ENCODE measurements at places on chromosomes 16 and 17.

DNA sequence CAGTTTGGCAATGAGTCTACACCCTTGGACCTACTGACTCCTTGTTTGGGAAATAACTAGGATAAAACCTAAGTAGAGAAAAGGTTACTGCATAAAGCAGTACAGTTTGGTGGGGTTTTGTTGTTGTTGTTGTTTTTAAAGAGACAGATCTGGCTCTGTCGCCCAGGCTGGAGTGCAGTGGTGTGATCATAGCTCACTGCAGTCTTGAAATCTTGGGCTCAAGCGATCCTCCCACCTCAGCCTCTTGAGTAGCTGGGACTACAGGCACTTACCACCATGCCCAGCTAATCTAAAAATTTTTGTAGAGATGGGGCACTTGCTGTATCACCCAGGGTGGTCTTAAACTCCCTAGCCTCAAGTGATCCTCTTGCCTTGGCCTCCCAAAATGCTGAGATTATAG, 1.2 kb downstream of the PDP2 start:
- DNase-seq, result no peak

- DNase-seq, result no peak
These were observed 804 bp downstream of the TGFB1I1 start for GRCh38 chr16:31472709-31473203.

GRCh38 chr16:9411426-9411825, 320.0 kb downstream of the HAPSTR1 start:
- no peak for DNase-seq

- DNase-seq, result no peak
These were observed 12.0 kb downstream of the CPSF4L start for GRCh38 chr17:73249700-73250099.

GRCh38 chr16:62692685-62693084, 656.4 kb upstream of the CDH8 start:
- DNase-seq, result no peak

- DNase-seq, result no peak
These were observed 53.3 kb downstream of the USP22 start for GRCh38 chr17:20989481-20989880.

DNA sequence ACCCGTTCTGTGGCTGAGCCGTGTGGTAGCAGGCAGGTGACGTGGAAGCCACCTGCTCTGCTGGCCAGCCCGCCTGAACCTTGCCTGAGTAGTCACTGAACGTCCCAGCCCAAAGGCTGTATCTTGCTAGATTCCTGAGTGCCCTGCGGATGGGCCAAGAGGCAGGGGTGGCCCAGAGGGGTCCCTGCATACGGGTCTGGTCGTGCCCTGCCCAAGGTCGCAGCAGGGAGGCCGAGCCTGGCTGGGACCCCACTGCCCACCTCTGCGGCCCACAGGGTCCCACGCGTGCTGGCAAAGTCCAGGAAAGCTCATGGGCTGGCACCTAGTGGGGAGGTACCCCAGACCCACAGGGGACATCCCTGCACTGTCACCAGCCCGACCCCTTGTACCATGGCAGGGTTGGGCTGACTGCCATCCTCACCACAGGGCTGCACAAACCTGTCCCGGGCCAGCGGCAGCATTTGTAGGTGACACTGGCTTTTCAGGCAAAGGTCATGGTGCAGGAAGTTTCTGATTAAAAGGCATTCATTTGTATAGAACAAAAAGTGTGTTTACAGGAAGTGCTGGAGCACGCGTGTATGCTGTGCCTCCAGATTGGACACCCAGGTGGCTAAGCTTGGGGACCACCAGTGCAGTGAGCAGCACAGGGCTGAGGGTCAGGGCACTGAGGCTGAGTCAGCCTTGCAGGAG, 45.1 kb upstream of the ZC3H18 start:
- no peak for DNase-seq

- DNase-seq, result no peak
These were observed 49.9 kb upstream of the COX10 start for GRCh38 chr17:14019186-14019956.

- no peak for DNase-seq
These were observed 269.5 kb downstream of the MAF start for GRCh38 chr16:79331066-79331465.

DNA sequence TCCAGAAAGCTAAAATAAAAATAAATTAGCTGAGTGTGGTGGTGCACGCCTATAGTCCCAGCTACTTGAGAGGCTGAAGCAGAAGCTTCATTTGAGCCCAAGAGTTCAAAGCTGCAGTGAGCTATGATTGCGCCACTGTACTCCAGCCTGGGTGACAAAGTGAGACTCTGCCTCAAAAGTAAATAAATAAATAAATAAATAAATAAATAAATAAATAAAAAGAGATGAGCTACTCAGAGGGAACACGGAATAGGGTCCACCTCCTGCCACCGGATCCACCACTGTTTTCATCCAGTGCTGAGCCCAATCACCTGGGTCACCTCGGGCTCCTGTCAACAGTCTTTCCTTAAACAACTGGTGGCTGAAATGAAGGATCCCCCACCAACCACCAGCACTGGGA, 6.7 kb upstream of the DPEP3 start:
- no peak for DNase-seq

GRCh38 chr16:50974438-50975036, 176.5 kb downstream of the SALL1 start:
- no peak for DNase-seq

DNA sequence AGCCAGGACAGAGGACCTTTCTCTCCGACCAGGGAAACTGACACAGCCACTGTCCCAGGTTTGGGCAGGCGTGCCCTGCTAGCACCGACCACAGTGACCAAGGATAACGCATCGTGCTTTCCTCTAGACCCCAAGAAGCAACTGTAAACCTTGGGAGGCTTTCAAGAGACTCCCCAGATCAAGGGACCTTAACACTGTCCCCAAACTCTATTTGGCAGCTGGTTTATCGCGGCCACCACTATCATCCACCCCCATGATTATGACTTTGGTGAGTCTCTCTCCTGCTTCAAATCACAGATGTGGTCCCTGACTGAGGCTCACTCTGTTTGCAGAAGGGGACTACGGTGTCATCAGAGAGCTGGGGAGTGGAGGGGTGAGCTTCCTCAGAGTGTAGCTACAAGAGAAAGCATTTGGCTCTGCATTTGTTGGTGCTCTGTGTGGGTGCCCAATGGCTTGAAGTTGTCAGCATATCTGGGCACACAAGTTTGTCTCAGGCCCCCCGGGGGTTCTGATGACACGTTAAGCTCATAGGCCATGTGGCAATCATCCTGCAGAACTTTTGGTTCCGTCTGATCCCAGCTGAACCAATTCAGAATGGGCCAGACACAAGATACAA, 408.0 kb downstream of the SLC39A11 start:
- DNase-seq, result no peak

DNA sequence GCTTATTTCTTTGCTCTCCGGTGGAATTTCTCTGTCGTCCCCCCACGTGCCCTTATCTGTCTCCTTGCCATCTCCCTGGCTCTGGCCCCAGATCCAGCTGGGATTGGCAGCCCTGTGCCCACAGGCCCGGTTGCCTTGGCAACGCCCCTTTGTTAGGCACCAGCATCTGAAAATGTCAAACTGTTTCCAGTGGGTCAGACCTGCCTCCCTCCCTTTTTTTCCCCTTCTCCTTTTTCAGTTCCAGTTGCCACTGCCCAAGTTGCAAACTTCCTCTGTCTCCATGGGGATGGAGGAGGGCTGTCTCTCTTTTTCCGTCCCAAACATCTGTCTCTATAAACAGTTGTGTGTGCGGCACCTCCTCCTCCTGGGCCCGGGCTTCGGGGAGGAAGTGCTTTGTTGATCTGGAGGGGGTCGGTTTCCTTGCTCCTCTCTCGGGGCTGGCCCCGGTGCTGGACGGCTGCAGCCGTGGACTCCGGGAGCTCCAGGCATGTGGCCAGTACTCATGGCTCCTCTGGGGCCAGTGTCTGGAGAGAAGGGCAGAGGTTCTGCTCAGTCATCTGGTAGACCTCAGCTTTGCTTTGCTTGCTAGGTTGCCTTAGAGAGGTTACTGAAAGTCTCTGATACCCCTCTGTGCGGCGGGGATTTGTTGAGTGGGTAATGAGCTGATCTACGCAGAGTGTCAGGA, 35.3 kb downstream of the SOCS3 start:
- DNase-seq, result peak; percentile 78

GRCh38 chr16:6947291-6947690, 385.4 kb upstream of the RBFOX1 start:
- peak; percentile 8 for DNase-seq

DNA sequence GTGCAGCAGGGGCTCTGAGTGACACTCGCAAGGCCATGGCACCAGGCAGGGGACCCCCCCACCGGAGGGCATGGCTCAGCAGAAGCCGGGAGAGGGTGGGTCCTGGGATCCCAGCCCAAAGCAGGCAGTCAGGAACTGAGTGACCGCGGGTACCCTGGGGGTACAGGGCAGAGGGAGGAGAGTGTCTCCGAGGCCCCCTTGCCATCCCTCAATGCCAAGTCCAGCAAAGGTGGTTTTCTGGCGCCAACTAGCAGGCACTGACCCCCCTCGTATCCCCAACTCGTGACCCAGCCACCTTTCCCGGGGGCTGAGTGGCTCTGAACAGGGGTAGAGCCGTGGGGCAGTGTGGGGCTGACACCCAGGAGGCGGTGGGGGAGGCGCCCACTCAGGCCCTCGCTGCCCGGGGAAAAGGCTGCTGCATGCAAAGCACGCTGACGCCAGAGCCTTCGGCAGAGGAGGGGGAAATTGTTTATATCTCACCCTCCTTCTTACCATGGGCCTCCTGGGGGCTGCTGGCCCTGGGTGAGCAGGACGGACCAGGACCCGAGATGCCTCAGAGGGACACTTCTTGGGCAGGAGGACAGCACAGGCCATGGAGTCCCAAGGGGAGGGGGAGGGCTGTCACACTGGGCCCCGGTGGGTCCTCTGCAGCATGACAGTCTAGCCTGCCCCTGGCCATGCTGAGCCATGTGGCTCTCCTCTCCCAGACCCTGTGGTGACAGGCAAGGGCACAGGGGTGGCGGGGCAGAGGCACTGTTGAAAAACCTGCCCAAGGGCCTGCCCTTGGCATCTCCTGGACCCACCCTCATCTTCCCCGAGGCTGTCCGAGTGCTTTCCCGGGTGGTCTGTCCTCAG, 14.6 kb upstream of the ENPP7 start:
- no peak for DNase-seq

DNA sequence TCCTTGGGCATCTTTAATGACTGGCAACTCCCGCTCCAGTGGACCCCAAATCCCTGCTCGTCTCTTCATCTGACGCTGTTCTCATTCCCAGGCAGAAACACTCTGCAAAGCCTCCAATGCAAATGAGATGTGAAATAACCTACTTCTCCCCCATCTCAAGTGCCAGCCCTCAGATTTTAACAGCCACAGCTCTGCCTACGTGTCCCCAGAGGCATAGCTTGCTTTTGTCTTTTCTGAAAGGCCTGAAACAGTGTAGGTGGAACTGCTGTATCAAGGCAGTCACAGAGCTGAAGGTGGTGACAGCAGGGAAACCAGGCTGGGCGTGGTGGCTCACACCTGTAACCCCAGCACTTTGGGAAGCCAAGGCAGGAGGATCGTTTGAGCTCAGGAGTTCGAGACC, 14.7 kb downstream of the RPH3AL start:
- DNase-seq, result peak; percentile 37

GRCh38 chr17:33071656-33072055, 80.0 kb downstream of the SPACA3 start:
- DNase-seq, result no peak

- no peak for DNase-seq
These were observed 2.4 kb downstream of the NUP93 start for GRCh38 chr16:56732366-56732765.

- no peak for DNase-seq
These were observed 33.9 kb upstream of the PLLP start for GRCh38 chr16:57318240-57318970.

DNA sequence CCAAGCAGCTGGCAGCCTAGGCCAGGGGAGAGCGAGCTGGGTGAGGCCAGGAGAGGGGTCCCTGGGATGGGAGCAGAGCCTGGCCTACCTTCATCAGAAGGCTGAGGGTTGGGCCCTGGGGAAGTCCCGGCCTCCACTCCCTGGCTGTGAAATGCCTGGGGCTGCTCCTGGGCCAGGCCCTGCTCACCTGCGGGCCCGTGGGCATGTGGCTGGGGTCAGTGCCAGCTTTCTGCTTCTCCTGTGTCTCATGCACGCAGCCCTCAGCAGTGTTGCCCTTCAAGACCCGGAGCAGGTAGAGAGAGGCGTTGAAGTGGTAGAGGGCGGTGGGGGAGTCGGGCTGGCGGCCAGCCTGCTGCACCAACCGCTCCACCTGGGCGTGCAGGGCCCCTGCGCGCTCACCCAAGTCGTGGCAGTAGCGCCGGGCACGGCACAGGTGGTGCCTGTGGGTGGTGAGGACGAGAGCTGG, 12.4 kb downstream of the MYBBP1A start:
- DNase-seq, result no peak

GRCh38 chr16:53743149-53743566, 39.2 kb downstream of the FTO start:
- no peak for DNase-seq

DNA sequence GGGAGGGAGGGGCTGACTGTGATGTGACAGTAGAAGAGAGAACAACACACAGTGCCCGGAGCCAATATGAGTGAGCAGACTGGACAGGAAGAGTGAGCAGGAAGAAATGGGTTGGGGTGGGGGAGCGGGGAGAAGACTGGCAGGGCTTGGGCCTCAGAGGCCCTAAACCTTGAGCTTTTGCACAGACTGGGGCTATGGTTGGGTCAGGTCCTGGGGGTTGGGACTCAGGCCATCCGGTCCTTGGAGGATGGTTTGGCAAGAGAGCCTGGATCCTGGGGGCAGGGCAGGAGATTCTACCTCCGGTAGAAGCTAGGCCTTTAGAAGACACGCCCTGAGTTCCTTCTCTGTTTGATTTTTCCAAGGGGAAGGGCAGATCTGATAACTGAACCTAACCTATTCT, 1.1 kb downstream of the CAMTA2 start:
- no peak for DNase-seq

Data from Ammon's horn (tissue), 1 donor.